H1 (cell line): ENCODE measurements at places on chromosomes 6 and 20.
A peak's percentile ranks its signal among the peaks of the same experiment; 100 is the strongest.

- no peak overlapping the region for H3K27ac ChIP-seq
- no peak for DNase-seq
- no peaks in the 10 kb centered on the region for H3K36me3 ChIP-seq
- no peaks in the 10 kb centered on the region for H3K4me1 ChIP-seq
Observed at GRCh38 chr20:39641423-39641822, 679.3 kb downstream of the DHX35 start.

- DNase-seq: no peak
- H3K27me3 ChIP-seq: no peaks in the 10 kb centered on the region
- H3K4me1 ChIP-seq: no peaks in the 10 kb centered on the region
- H3K4me3 ChIP-seq: no peak overlapping the region
- H3K27ac ChIP-seq: no peak overlapping the region
- peaks cover 26% of the 10 kb centered on the region for H3K36me3 ChIP-seq
Observed at GRCh38 chr6:106591111-106591825, 38.0 kb downstream of the RTN4IP1 start.

- no peak for DNase-seq
- no peak overlapping the region for H3K4me3 ChIP-seq
- no peaks in the 10 kb centered on the region for H3K27me3 ChIP-seq
- H3K27ac ChIP-seq: no peak overlapping the region
Observed at GRCh38 chr6:56524891-56525703, 117.6 kb downstream of the DST start.

GRCh38 chr20:24027229-24027628 is 38.6 kb upstream of the GGTLC1 start:
- no peak overlapping the region for H3K4me3 ChIP-seq
- H3K4me1 ChIP-seq: no peaks in the 10 kb centered on the region
- no peaks in the 10 kb centered on the region for H3K27me3 ChIP-seq
- H3K36me3 ChIP-seq: no peaks in the 10 kb centered on the region

GRCh38 chr6:117637770-117638169 is 35.5 kb upstream of the GOPC start:
- H3K36me3 ChIP-seq: 0 out of 2 replicates have a peak, but pooled peaks cover 2% of the 10 kb centered on the region
- H3K27me3 ChIP-seq: no peaks in the 10 kb centered on the region
- H3K27ac ChIP-seq: no peak overlapping the region
- DNase-seq: no peak
- H3K4me3 ChIP-seq: no peak overlapping the region

- H3K4me3 ChIP-seq: peak within 1 kb of the TSS; percentile 30
- peaks cover 18% of the 10 kb centered on the region for H3K36me3 ChIP-seq
- DNase-seq: peak; percentile 65
Observed at GRCh38 chr6:32190054-32190851, at the start of gene PBX2. PBX2 (minus strand) TSS chr6:32190202; CDS start chr6:32189915, 287 bp downstream.

- no peaks in the 10 kb centered on the region for H3K36me3 ChIP-seq
- no peak overlapping the region for H3K4me3 ChIP-seq
- no peaks in the 10 kb centered on the region for H3K27me3 ChIP-seq
- no peak for DNase-seq
- no peaks in the 10 kb centered on the region for H3K4me1 ChIP-seq
- H3K27ac ChIP-seq: no peak overlapping the region
Observed at GRCh38 chr6:127855542-127856159, 45.2 kb downstream of the THEMIS start.

- no peaks in the 10 kb centered on the region; the same call in 1 of the 2 replicates for H3K36me3 ChIP-seq
- H3K27me3 ChIP-seq: no peaks in the 10 kb centered on the region
- H3K4me3 ChIP-seq: no peak overlapping the region
Observed at GRCh38 chr6:116158641-116159040, 32.7 kb upstream of the COL10A1 start.

DNA sequence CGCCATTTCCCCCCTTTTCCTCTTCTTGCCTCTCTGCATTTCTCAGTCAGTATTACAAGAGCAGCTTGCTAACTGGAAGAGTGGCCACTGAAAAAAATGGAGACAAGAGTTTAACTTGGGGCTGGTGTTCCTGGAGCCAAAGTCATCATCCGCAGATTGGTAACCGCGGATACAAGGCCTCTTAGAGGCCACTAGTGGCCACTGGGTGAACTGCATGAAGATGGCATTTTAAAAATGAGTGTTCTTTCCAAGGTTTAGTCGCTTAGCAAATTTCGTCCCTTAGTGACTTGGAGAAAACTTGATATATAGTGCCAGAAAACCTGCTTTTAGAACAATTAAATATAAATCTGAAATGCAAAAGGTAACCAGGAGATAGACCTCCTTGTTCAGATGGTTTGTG is 4.8 kb downstream of the F13A1 start:
- H3K4me1 ChIP-seq: peaks cover 10% of the 10 kb centered on the region; the same call in 1 of the 2 replicates
- H3K27me3 ChIP-seq: no peaks in the 10 kb centered on the region
- peak; percentile 69 for DNase-seq
- no peak overlapping the region for H3K27ac ChIP-seq

DNA sequence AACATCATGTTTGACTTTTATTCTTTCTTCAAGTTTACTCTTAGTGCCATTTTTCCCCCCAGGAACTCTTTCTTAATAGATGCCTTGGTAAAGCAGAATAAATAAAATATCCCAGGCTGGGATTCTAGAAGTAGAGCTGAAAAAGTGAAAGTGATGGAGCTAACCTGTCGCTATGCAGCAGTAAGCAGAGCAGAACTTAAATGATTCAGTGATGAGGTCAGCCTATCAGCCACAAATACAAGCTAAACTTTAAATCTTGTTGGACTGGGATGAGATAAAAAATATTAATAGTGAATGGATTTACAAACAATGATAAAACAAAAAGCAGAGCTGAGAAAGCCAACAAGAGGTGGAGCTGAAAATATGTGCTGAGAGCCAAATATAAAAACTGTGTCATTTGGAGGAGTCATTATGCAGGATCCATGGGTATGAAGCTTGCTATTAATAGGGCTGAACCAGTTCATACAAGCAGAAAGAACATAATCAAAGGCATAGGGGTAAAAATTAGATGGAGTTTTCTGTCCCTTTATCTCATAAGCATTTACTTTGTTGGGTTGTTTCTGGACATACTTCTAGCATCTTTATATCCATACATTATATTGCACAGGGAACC is 877.8 kb downstream of the EPHA7 start:
- H3K4me3 ChIP-seq: no peak overlapping the region
- H3K27me3 ChIP-seq: no peaks in the 10 kb centered on the region
- no peaks in the 10 kb centered on the region for H3K4me1 ChIP-seq
- no peak overlapping the region for H3K27ac ChIP-seq

DNA sequence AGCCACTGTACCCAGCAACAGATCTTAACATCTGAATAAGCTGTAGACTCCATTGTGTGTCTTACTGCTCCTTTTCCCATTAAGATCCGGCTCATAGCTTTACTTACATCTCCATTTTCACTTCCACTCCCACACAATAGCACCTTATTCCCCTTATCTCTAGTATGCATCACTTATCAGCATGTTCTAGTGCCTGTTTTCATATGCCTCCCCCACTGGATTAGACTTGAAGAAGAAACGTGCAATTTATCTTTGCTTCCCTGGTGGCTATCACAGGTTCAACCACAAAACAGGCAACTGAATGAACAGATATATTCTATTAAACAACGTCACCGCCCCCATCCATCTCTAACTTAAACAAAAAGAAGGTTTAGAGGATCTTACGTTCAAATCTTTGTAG is 12.1 kb downstream of the SSR1 start:
- no peak for DNase-seq
- H3K4me1 ChIP-seq: no peaks in the 10 kb centered on the region
- no peak overlapping the region for H3K4me3 ChIP-seq
- H3K27ac ChIP-seq: no peak overlapping the region
- peaks cover 23% of the 10 kb centered on the region for H3K36me3 ChIP-seq

- H3K4me3 ChIP-seq: no peak overlapping the region
- H3K27ac ChIP-seq: no peak overlapping the region
- no peaks in the 10 kb centered on the region for H3K4me1 ChIP-seq
- no peak for DNase-seq
Observed at GRCh38 chr6:14120546-14120945, 3.0 kb downstream of the CD83 start.

DNA sequence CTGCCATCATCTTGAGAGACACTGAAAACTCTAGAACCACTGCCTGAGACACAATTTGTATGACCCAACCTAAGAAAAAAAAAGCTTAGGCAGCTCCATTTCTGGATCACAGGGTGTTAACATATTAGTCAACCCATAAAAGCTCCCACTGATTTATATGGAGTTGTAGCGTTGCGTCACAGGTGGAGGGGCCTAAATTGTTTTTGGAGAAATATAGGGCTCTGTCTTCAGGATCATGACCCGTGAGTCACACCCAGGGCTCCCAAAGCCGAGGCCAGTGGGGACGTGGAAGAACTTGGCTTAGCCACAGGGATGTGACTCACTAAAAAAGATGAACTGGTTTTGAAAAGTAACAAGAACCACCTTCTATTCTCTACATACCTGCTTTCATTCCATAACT is 116.5 kb upstream of the BMP2 start:
- no peaks in the 10 kb centered on the region for H3K36me3 ChIP-seq
- no peak overlapping the region for H3K4me3 ChIP-seq
- no peak for DNase-seq
- no peaks in the 10 kb centered on the region for H3K27me3 ChIP-seq

- no peak for DNase-seq
- no peak overlapping the region for H3K27ac ChIP-seq
- no peaks in the 10 kb centered on the region for H3K27me3 ChIP-seq
- H3K4me1 ChIP-seq: 0 out of 2 replicates have a peak, but pooled peaks cover 2% of the 10 kb centered on the region
- H3K4me3 ChIP-seq: no peak overlapping the region
Observed at GRCh38 chr6:6407071-6407741, 86.7 kb upstream of the F13A1 start.

DNA sequence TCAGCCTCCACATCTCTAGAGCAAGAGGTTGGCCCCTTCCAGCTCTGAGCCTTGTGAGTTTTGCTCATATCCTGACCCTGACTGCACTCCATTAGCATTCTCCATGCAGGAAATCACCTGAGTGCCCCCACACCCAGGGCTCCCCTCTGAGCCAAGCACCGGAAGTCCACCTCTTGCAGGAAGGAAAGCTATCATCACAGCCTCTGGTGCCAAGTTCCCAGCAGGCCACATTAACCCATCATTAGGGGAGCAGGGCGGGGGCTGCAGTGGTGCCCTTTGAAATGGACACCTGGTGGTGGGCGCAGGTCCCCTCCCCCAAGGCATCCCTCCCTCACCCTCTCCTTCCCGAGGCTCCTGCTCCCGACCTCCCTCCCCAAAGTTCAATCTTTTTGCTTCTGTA is 16.1 kb downstream of the GRM4 start:
- H3K27ac ChIP-seq: no peak overlapping the region
- H3K4me1 ChIP-seq: peaks cover 26% of the 10 kb centered on the region
- DNase-seq: no peak
- no peaks in the 10 kb centered on the region for H3K27me3 ChIP-seq

- H3K4me1 ChIP-seq: no peaks in the 10 kb centered on the region
- DNase-seq: no peak
- H3K27ac ChIP-seq: no peak overlapping the region
- H3K36me3 ChIP-seq: no peaks in the 10 kb centered on the region
- no peak overlapping the region for H3K4me3 ChIP-seq
Observed at GRCh38 chr6:78268591-78269452, 598.5 kb upstream of the IRAK1BP1 start.

DNA sequence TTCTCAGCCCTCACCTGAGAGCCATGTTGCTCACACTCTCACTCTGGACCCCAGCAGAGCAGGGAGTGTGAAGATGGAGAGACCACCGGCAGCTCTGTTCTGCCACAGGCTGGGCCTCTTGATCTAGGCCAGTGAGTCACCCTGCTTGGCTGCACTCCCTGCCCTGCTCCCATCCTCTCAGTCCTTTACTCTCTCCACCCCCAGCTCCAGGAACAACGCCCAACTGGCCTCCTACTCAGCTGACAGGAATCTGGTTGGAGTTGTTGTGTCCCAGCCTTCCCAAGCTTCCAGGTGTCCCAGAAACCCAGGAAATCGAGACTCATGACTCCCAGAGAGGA is at the start of gene PSORS1C1:
Gene PSORS1C1, plus strand, starts transcription at position 260 of the 338 bp plus-strand sequence. CDS start 14,833 bp downstream, outside the sequence.
- H3K27me3 ChIP-seq: peaks cover 2% of the 10 kb centered on the region; the same call in 1 of the 2 replicates
- no peaks in the 10 kb centered on the region for H3K36me3 ChIP-seq

GRCh38 chr20:46984405-46984804 is 89.8 kb downstream of the EYA2 start:
- no peak for DNase-seq
- no peaks in the 10 kb centered on the region for H3K36me3 ChIP-seq
- H3K4me3 ChIP-seq: no peak overlapping the region
- H3K27ac ChIP-seq: no peak overlapping the region
- H3K4me1 ChIP-seq: no peaks in the 10 kb centered on the region
- no peaks in the 10 kb centered on the region for H3K27me3 ChIP-seq

DNA sequence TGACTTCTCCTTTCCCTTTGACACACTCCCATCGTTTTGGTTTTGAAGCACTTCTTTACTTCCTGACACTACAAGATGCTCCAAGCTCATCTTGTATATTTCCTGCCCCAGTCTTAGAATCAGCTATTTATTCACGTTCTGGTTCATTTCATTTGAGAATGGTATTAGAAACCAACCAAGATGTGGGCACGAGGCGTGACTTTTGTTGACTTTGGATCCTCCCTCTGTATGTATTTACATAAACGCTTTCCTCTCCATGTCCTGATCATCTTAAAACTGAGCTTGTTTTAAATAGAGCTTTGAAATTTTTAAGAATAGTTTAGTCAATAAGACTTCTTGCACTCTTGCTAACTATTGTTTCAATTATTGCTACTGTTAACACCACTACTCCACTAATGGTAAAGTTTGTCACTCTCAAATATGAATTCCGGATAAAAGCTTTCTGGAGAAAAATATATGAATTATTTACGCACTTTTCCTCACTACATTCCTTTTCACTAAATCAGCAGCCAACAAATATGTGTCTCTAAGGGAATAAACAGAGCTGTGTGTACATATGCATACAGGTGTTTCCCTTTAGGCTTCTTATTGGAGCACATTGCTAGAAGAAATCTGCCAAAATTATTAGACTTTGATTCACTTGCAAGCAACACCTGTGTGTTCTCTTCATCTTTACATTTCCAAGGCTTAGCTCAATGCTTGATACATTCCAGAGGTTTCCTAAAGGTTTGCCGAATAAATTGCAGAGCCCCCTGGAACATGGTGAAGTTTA is 77.3 kb upstream of the TMEM244 start:
- no peak overlapping the region for H3K27ac ChIP-seq
- H3K27me3 ChIP-seq: no peaks in the 10 kb centered on the region
- DNase-seq: no peak
- no peaks in the 10 kb centered on the region for H3K36me3 ChIP-seq
- H3K4me1 ChIP-seq: no peaks in the 10 kb centered on the region
- no peak overlapping the region for H3K4me3 ChIP-seq

GRCh38 chr20:36010825-36011224 is 42.4 kb downstream of the CNBD2 start:
- H3K4me1 ChIP-seq: no peaks in the 10 kb centered on the region
- no peak overlapping the region for H3K27ac ChIP-seq
- no peak overlapping the region for H3K4me3 ChIP-seq

DNA sequence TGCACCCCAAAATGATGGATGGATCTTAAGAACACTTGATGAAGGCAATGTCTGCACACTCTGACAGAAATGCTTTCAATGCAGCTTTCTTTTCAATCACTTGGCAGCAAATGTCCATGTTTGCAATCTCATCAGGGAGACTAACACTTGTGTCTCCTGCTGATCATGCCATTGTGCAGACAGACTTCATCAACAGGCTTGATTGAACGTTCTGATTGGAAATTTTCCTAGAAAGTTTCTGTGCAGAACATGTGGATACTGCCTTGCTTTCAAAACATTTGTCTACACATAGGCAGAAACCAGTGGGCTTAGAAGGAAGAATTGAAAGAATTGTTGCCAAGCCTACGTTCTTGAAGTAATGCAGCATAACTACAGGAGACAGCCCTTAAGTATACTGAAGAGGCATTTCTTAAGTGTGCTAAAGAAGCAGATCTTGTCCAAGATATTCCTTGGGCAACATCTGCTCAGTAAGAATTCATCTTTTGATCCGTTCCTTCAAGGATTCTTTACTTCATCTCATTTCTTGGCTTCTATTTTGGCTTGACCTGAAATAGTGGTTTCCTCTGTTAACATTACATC is 120.4 kb upstream of the PLCB4 start:
- DNase-seq: no peak
- no peaks in the 10 kb centered on the region for H3K27me3 ChIP-seq
- no peaks in the 10 kb centered on the region for H3K4me1 ChIP-seq
- H3K27ac ChIP-seq: no peak overlapping the region
- H3K36me3 ChIP-seq: no peaks in the 10 kb centered on the region
